ENCODE measurements at places on chromosomes 6 and 20.

DNA sequence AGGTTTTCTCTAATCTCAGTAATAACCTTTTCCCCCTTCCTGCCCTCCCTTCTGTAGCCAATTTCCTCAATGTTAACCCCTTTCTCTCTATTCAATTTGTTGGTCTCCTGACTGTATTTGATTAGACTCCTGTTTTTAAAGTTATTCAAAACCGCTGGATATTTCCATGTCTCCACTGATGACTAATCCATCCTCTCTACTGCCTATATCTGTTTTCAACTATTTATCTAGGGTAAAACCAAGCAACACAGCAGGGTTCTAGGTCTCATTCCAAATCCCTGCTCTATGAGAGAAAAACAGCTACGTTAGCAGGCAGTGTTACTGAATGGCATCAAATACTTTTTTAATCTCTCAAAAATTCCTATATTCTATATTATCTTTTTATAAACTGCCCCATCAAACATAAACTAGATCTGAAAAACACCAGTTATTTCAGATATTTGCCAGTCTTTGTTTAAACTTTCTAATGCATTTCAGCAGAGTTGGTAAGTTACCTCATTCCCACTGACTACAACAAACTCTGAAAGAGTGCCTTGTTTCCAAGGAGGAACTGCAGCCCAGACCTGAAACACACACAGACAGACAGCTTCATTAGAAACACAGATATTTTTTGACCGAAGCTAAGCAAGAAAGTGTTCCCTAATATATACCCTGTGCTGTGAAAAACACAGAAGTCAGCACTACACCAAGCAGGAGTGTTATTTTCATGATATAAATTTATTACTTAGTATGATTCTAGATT is 8.2 kb downstream of the RTN4IP1 start:
- no peak for DNase-seq

DNA sequence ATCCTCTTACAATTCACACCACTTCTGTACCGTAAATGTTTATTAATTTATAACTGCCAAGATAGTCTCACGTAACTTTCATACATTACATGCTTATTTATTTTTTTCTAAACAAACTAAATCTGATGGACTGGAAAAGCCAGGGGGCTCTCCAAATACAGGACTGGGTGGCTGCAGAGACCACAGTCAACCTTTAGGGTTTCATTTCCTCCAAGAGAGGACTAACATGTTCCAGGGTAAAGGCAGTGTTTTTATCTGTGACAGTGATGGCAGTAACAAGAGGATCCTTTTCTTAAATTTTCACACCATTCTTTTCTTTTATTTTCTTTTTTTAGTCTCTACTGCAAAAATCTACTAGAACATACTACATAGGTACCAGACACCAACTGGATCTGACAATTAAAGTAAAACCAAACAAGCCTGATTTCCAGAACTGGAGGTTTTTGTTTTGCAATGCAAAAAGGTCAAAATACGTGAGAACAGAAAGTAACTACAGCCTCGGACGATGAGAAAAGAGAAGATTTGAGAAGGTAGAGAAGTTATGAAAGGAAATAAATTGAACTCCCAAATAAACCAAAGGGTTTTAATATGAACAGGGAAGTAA is 1.2 kb downstream of the LMBRD1 start:
- DNase-seq: peak; percentile 36

- no peak for DNase-seq
Observed at GRCh38 chr6:164066335-164066734, 651.8 kb downstream of the QKI start.

DNA sequence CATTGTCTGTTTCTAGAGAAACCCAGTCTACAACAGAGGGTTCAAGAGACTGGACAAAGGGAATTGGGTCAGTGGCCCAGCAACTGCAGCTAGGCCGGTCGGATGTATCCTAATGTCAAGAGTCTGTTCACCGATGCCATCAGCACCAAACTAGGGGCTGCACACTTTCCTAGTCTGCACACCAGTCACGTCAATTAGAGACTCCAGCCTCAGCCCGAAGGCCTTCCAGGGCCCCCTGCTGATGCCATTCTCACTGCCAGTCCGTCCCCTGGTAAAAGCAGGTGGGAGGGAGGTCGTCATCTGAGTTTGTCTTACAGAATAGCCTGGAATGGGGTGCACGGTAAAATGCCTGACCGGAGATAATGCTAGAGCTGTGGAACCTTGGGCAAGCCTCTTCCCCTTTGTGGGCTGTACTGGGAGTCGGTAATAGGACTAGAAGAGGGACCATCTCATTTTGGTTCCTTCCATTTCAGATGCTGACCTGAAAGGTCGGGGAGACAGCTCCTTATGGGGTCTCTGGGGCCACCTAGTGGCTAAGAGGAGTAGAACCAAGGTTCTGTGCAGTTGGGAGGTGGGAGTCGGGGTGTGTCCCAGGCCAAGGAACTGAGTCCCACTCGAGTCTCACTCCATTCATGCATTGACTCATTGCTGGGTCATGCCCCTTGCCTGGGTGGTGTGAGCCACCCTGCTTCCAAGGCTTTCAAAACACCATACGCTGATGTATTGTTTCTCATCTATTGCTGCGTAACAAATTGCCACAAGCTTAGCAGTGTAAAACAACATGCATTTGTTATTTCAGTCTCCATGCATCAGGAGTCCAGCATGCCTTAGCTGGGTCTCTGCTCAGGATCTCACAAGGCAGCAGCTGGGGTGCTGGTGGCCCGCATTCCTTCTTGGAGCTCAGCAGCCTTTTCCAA is 5.1 kb downstream of the SOX12 start:
- DNase-seq: peak; percentile 86

GRCh38 chr20:2626853-2627541 is 25.4 kb upstream of the NOP56 start:
- no peak for DNase-seq

DNA sequence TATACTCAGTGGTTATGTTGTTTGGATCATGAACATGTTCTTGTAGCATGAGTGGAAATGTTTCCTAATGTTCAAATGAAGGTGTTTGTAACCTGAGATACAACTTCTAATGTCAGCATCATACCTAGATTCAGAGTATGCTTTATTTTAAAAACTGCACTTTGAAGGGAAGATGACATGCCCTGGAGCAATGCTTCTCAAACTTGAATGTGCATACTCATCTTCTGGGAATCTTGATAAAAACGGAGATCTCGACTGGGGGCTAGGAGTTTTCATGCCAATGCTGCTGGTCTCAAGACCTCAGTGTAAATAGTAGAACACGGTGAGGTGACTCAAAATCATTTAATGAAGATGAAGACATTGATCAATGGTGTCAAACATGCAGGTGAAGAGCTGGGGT is 440.0 kb upstream of the NOX3 start:
- no peak for DNase-seq

DNA sequence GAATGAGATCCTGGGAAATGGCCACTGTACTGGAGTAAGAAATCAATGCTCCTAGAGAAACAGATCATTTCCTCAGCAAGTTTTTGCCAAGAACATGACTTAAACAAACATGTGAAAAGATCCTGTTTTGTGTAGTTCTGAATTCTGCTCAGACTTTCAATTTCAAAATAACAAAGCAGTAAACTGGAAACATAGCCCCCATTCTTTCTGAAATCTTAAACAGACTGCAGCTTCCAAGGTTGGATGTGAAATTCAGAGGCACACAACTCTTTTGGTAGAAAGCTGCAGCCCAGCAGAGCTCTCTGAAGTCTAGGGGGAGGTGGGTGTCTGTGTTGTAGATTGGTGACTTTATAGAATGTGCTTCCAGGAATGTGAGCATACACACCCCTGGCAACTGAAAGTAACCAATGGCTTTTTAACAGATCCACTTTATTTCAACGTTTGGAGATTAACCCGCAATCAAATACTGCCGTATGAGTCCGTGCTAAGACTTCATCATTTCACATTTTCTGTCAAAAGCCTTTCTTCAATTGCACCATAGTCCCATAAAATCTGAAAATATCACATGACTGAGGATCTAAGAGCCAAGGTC is 86.4 kb downstream of the ATXN1 start:
- no peak for DNase-seq

GRCh38 chr20:22776369-22776768 is 192.0 kb upstream of the FOXA2 start:
- no peak for DNase-seq

DNA sequence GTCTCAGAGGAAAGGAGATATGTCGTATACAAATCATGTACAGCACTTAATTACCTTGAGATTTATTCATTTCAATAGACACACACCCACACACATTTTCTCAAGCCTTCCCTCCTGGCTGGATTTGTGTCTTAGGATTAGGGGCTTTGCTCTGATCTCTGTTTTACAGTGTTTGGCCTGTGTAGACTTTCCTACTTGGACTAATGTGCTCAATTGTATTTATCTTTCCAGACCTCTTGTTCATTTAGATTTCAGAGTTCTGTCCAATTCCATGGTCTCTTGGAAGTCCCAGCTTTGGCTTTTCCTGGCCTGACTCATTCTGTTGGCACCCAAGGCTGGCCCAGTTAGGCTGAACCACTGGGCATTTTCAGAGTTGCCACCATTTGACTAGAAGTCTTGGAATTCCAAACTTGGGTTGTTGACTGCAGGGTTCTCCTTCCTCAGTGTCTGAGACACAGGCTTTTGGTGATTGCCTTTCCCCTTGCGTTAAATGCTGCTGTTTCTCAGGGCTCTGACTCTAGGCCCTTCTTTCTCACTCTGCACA is 8.9 kb upstream of the RFPL4B start:
- DNase-seq: no peak

DNA sequence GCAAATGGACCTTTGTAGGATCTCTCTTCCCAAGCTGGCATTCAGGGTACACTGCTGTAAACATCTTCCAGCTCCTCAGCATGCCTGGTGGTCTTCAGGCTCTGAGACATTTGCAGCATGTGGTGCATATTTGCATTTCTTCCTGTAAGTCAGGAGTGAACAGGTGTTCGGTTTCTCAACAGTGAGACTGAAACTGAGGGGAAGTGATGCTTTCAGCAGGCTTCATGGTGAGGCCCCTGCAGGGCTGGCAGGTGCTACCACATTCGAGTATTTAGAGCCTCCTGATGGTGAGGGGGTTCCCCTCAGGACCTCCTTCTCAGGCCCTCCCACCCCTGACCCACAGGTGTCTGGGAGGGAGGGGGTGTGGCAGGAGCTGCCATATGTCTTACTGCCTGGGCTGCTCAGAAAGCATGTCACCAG is 15.1 kb downstream of the MYBL2 start:
- no peak for DNase-seq

DNA sequence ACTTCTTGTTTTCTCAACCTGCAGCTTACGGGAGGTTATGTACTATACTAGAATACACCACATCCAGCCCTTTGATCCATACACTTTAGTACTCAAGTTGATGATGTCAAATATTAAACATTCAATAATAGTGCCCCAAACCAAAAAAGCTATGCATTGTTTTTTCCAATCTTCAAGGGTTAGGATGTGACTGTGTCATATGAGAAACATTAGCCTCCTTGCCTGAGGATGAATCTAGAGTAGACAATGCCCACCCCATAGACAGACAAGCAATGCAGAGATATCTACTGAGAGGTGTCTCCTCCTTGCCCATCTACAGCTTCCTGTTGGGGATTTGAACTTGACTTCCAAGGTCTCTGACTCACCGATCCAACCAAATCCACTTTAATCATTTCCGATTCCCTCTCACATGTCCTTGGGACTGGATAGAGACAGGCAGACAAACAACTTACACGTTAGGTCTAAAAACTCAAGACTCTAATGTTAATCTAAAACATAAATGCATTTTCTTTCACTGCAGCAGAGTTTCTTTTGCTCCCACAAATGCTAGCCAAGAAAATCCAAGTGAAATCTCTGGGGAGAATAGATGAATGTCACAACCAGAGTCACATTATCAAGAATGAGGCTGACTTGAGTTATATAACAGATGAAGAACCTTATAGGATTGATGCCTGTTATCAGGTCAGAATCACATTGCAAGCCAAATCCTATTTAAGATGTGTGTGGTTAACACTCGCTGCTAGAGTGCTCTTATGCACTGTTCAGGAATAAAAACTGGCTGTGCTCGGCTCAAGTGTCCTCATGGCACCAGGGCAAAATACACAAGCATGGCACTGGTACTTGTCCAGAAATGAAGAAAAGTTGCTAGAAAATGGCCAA is 75.5 kb upstream of the TNFAIP3 start:
- DNase-seq: no peak

DNA sequence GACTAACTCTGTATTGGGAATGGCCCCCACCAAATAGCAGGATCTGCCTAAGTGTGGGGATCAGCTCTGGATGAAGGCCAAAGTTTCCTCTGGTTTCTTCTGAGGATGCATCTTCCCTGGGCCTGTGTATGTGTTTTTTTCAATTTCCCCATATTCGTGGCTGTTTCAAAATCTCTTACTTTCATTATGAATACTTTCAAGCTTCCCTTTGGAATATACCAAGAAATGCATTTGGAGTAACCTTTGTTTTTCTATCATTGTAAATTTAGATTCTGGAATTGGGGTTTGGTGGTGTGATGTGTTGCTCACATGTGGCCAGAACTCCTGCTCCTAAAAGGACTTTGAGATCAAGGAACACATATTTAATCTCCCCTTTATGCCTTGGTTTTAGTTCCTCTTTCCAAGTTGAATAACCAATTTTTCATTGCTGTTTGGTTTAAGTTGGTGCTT is 8.4 kb downstream of the ENTPD6 start:
- DNase-seq: no peak

DNA sequence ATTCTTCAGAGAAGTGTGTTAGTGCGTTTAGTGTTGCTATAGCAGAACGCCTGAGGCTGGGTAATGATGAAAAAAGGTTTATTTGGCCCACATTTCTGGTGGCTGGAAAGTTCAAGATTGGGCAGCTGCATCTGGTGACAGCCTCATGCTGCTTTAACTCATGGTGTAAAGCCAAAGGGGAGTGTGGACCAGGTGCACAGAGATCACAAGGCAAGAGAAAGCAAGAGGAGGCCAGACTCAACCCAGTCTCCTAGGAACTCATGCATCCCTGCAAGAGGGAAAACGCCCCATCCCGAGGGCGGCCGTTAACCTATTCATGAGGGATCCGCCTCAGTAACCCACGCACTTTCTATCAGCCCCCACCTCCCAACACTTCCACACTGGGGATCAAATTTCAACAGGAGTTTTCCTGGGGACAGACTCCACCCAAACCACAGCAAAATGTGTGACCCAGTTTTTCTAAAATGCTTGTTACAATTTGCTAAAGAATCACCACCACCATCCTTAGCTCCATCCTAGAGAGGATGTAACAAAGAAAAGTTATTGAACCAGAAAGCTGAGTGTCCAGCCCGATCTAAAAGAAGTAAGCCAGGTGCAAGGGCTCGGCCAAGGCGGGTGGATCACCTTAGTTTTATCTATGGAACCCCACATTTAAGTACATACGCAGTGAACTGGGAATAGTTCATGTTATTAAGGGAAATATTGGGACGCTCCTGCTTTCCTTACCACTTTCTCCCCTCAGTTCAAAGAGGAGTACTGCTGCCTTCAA is 164.8 kb downstream of the QKI start:
- DNase-seq: no peak

DNA sequence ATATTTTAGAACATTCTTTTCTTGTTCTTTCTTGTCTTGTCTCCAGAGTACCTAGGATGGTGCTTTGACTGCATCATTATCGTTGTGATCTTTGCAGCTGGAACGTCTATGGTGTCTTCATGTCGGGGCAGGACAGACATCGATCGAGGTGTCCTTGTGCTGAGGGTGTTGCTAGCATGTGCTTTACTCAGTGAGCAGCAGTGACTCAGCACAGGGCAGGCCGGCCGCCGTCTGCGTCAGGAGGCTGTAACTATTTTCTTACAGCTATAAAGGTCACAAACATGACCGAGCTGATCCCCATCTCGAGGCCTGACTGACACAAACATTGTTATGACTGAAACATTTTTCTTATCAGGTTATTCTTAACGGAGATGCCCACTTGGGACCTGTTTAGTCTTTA is 14.9 kb upstream of the CTCFL start:
- no peak for DNase-seq

- DNase-seq: no peak
Observed at GRCh38 chr6:56933650-56934049, 21.3 kb upstream of the BEND6 start.
